Stimulated activated CD4-positive, alpha-beta T cell treated with anti-CD3 and anti-CD28 coated beads, TNF-alpha, amount 100 ng/mL, for 24 hours (primary cell): ENCODE measurements at places on chromosomes 4 and X.

GRCh38 chrX:106608016-106608415 is 3.8 kb upstream of the RADX start:
- DNase-seq = no peak

- DNase-seq = no peak
Observed at GRCh38 chr4:100805538-100805937, 287.7 kb upstream of the EMCN start.

GRCh38 chrX:154750301-154751202 is at the start of gene GAB3:
Gene GAB3, minus strand, starts transcription at chrX:154751077. Its CDS starts 52 bp downstream, at chrX:154751025.
- DNase-seq = no peak

- no peak for DNase-seq
Observed at GRCh38 chrX:150225266-150225665, 137.9 kb upstream of the MAMLD1 start.

- no peak for DNase-seq
Observed at GRCh38 chrX:154120567-154120966, 23.1 kb upstream of the MECP2 start.

DNA sequence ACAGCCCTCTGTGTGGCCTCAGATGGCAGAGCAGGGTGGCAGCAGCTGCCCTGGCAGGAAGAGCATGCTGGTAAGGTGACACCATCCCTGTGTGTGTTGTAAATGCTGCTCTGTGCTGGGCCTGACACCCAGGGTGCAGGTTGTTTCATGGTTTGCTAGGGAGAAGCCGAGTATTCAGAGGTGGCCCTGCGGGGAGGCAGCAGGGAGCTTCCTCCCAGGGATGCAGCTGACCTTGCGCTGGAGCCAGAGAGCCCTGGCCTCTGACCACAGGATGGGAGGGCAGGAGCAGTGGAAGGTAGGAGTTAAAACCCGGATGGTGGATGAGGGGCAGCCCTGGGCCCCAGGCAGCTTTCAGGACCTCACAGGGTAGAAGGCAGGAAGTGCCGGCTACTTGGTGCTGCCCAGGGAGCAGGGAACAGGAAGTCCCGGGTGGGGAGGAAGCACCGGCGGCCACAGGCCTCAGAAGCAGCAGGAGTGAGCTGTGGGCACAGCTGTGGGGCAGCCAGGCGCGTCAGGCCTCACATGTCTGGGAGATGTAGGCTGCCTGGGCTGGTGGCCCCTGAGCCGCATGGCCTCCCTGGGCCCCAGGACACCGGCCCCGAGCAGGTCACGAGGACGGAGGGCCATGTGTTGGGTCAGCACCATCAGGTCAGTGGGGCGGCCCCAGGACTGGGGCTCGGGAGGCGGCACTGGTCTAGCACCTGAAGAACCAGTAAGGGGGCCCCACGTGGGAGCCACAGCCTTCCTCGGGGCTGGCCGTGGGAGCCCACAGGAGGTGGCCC is 19.1 kb downstream of the SH3BP2 start:
- DNase-seq = peak; percentile 20
